ENCODE measurements at places on chromosomes 7 and 10.

DNA sequence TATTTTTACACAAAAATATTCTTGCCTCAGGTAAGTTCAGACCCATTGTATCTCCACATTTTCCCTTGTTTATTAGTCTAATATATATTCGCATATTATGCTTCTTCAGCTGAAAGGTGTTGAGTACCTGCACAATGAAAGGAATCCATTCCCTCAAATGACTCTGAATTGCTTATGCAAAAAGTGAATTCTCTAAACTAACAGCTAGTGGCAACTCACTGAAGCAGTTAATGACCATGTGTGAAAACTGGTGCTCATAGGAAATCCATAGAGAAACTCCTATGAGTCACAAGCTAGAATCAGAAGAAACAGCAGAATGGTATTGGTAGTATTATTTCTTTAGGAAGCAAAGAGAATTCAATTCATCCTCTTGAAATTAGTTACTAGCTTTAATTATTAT lies 33.5 kb upstream of the RNF148 start:
- no peak for DNase-seq

DNA sequence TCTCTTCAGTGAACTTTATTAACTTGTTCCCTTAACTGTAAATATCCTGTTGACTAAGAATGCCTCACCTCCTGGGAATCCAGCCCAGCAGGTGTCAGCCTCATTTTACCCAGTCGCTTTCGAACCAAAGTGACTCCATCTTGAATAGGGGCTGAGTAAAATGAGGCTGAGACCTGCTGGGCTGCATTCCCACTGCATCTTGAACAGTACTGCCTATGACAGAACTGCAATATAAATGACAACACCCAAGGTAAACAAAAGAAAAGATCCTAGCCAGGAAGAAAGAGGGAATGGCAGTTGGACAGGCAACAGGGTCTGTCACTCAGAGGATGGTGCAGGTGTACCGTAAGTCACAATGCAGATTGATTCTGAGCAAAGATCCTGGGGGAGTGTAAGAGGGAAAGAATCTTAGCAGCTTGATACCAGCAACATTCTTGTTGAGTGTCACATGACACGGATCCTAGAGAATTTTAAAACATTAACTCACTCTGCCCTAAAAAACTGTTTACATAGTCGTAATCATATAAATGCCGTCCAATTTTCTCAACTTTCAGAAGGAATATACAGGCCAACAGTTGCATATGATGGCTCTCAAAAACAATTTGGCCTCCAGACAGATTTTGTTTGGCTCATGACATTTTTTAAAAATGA lies 4.4 kb upstream of the FAM107B start:
- DNase-seq, result no peak

DNA sequence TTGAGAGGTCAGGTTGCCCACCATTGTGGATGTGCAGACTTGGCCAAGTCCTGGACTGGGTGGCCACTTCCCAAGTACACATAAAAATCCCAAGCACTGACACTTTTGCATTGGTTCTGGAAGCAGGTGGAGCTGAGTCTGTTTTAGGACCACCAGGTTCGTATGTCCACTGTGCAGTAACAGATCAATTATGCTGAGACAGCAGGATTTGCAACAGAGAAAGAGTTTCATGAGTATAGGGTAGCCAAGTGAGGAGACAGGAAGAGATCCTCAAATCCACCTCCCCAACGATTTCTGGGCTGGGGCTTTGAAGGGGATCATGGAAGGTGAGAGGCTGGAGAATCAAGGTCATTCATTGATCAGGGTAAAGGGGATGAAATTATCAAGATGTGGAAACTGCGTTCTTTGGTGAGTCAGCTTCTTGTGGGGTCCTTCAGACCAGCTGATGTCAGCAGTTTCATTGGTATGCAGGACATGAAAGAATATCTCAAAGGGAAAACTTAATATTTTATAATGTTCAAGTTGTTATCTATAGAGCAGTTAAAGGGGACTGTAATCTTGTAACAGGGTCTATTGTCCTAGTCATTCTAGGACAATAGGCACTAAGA lies 277.7 kb downstream of the GALNT17 start:
- DNase-seq, result no peak

GRCh38 chr10:116665541-116666125 lies 44.9 kb downstream of the PNLIPRP2 start:
- no peak for DNase-seq

DNA sequence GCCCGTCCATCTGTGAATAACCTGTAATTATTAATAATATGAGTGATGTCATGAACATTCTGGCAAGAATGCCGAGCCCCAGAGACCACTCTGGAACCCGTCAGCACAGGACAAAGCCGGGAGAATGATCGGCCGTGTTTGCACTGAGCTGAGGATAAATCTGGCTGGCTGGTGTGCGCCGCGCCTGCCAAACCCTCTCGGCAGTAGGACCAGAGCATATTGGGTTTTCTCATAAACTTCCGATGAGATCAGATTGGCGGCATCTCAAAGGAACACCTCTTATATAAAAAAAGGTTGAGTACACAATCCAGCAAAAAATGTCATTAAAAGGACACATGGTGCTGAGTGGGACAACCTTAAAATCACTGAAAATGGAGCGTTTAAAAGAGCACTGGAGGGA lies 296.0 kb upstream of the MKI67 start:
- no peak for DNase-seq

- DNase-seq, result no peak
Observed at GRCh38 chr7:80891259-80891544, 27.6 kb downstream of the SEMA3C start.

- DNase-seq, result no peak
Observed at GRCh38 chr10:29656451-29656992, 21.8 kb upstream of the SVIL start.

DNA sequence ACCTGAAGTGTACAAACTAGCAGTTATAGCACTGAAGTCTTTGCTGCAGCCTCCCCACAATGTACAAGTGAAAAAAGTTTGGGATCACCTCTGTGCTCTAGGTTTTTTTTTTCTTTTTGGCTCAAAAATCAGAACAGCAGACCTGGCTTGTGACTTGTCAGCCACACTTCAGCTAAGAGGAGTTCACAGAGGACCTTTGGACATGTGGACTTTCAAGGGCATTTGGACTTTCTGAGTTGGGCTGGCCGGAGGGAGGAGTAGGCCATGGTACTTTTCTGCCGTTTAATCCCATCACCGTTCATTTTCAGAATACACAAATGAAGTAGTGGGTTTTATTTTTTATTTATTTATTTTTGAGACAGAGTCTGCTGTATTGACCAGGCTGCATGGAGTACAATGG lies 21.9 kb upstream of the ACSL5 start:
- DNase-seq, result no peak

- no peak for DNase-seq
Observed at GRCh38 chr7:43666938-43667337, 62.4 kb downstream of the COA1 start.

GRCh38 chr10:65968437-65968836 lies 957.4 kb upstream of the LRRTM3 start:
- no peak for DNase-seq

GRCh38 chr10:14172336-14172950 lies 158.3 kb downstream of the FRMD4A start:
- no peak for DNase-seq

DNA sequence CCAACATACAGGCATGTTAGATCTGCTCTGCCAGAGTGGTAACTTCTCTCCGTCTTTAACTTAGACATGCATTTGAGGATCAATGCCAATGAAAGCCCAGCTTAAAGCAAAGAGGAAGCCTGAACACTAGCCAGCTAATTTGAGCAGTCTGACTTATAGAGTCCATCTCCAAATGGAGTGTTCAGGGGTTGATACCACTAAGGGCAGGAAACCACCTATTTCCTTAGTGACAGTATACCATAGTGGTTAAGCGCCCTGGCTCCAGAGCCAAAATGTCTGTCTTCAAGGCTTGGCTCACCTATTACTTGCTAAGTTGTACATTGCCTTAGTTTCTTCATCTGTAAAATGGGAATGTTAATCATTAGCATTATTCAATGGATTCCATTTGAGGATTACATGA lies 678.5 kb downstream of the KCNMA1 start:
- DNase-seq, result no peak

DNA sequence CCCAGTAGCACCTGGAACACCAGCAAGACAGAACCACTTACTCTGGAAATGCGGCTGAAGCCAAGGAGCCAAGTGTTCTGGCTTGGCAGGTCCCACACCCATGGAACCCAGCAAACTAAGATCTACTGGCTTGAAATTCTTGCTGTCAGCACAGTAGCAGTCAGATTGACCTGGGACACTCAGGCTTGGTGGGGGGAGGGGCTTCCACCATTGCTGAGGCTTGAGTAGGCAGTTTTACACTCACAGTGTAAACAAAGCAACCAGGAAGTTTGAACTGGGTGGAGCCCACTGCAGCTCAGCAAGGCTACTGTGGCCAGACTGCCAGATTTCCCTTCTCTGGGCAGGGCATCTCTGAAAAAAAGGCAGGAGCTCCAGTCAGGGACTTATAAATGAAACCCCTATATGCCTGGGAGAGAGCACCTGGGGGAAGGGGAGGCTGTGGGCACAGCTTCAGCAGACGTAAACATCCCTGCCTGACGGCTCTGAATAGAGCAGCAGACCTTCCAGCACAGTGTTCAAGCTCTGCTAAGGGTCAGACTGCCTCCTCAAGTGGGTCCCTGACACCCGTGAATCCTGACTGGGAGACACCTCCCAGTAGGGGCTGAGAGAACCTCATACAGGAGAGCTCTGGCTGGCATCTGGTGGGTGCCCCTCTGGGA lies 121.2 kb downstream of the MTERF1 start:
- DNase-seq, result no peak

DNA sequence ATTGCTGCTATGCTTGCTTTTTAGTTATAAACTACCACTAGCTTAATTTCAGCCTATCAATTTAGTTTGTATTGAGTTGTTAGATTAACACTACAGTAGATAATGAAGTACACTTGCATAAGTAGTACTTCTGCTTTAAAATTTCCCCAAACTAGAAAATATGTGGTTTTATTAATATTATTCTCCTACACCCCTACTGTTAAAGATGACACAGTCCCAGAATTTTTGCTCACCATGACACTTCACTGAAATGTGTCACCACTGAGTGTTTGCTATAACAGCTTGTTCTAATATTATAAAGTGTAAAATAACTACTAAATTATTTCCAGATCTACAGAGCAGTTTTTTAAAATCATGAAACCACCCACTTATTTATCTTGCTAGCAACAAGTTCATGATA lies 31.6 kb downstream of the RHEB start:
- no peak for DNase-seq

DNA sequence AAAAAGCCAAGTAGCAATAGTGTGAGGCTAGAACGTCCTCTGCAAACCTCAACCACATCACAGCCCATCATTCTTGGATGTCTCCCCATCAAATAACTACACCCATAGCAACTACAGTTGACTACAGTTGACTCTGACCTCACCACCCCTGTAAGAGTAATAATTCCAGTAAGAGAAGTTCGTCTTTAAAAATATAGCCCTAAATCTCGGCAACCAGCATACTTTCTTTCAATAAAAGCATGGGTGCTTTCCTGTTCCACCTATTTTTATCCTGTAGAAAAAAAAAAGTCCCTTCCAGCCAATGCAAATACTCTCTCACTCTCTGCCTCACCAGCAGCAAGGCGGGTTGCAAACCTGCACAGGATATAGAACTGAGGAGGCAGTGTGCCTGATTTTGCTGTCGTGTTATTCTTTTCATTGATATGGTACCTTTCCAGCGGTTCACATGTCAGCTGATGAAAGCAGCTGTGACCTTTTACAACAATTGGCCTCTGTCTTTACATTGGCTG lies 187.5 kb upstream of the NFE2L3 start:
- no peak for DNase-seq

Data from stimulated activated naive CD4-positive, alpha-beta T cell (primary cell).